Activated naive CD8-positive, alpha-beta T cell treated with anti-CD3 and anti-CD28 coated beads for 36 hours (primary cell): ENCODE measurements at places on chromosomes 11 and 22.

DNA sequence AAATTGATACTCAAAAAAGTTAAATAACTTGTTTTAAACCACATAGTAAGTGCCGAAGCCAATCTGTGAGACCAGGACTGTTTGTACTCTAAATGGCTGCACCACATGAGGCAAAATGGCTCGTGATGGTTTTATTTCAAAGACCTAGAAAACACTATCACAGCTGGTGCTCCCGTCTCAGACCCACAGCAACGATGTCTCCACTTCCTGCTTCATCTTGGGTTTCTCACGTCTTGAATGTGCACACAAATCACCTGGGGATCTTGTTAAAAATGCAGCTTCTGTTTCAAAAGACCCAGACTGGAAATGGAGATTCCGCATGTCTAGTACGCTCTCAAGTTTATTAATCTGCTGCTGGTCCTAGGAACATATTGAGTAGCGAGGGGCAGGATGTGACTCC is 1.2 kb downstream of the CD3E start:
- DNase-seq: peak; percentile 19

DNA sequence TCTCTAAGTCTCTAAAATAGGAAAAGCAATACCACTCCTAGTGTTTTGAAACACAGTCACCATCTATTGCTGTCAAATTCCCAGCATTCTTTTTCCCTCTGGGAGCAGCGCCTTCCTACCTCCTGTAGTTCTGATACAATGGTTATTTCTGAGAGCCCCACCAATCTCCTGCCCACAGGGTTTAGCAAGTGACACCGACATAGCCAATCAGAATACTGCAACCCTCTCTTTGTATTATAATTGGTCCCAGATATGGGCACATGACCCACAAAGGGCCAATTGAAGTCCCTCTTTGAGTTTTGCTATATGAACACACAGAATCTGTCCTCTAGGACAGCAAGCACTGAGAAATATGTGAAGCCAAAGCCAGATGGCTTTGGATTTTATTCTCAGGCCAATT is 16.9 kb upstream of the ARHGAP42 start:
- no peak for DNase-seq

DNA sequence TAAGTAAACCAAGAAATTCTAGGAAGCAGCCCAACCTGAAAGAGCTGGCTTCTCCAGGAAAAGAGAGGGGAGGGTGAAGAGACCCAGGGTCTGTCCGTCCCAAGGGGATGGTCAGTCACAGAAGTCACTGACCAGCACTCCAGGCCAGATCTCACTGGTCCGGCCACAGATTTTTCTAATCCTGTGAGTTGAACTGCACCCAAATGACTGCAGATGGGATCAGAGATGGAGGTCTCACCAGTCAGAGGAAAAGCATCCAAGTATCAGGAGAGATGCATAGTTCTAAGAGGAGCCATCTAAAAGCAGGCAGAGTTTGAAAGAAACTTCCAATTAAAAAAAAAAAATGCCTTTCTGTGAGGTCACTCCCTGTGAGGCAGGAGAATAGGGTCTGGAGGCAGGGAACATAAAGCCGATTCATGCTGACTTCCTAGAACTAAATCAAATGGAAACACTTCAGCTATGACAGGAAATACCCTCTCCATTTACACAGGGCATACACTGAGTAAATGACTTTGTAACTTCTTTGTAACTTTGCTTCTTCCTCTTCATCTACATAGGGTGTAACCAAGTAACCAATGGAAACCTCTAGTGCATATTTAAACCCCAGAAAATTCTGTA is 144.5 kb downstream of the CCDC34 start:
- DNase-seq: no peak

GRCh38 chr11:75481223-75481921 is 44.4 kb downstream of the GDPD5 start:
- DNase-seq: no peak

DNA sequence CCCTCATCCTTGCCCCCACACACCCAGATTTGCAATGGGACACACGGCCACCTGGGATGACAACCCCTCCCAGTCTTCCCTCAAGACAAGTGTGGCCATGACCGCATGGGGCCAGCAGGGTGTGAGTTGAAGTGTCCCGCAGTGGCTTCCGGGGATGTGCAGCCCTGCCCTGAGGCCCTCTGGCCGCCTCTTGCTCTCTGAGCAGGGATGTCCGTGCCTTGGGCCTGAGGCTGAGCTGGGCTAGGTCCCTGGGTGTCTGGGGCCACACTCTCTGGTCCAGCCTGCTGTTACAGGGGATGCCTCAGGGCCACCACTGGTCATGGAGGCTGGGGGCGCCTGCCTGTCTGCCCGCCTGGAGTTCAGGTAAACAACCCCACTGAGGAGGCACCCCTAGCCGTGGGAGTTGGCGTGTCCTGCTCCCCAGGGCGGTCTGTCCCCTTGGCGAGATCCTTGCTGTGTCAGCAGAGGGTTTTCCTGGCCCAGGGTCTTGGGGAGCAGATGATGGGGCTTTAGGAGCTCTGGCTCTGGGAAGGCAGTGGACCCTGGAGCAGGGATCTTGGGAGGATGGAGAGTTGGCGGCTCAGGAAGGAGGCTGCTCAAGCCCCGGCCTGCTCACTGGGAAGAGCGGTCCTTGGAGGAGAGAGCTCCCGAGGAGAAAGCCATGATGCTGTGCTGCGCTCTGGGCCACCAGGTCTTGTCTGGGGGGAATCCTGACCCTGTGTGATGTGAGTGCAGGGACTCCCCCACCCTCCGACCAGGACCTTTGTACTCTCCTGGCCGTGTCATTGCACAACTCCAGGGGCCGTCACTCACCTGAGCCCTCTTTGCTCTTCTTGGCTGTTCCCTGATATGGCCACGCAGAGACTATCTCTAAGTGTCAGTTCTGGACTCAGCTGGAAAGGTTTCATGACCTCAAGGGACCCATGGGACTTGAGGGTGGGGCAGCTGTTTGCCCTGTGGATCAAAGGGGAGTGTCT is 67.9 kb downstream of the KCNQ1 start:
- DNase-seq: no peak

DNA sequence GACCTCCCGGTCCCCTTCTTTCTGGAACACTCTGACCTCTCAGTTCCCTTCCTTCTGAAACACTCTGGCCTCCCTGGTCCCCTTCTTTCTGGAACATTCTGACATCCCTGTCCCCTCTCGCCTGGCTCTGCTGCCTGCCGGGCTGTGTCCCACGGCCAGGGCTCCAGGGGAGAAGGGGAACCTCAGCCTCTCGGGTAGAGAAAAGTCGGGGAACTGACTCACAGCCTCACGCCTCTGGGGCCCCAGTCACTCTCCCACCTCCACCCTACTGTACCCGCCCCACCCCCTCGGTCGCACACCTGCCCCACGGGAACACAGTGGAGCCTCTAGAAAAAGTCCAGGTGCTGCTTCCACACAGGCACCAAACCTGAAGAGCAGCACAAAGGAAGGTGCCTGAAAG is 93.3 kb downstream of the BRD1 start:
- DNase-seq: no peak

GRCh38 chr22:44975427-44976262 is 34.2 kb downstream of the PHF21B start:
- peak; percentile 81 for DNase-seq

- no peak for DNase-seq
Measured at GRCh38 chr22:26781596-26781995, 124.2 kb downstream of the MIAT start.

DNA sequence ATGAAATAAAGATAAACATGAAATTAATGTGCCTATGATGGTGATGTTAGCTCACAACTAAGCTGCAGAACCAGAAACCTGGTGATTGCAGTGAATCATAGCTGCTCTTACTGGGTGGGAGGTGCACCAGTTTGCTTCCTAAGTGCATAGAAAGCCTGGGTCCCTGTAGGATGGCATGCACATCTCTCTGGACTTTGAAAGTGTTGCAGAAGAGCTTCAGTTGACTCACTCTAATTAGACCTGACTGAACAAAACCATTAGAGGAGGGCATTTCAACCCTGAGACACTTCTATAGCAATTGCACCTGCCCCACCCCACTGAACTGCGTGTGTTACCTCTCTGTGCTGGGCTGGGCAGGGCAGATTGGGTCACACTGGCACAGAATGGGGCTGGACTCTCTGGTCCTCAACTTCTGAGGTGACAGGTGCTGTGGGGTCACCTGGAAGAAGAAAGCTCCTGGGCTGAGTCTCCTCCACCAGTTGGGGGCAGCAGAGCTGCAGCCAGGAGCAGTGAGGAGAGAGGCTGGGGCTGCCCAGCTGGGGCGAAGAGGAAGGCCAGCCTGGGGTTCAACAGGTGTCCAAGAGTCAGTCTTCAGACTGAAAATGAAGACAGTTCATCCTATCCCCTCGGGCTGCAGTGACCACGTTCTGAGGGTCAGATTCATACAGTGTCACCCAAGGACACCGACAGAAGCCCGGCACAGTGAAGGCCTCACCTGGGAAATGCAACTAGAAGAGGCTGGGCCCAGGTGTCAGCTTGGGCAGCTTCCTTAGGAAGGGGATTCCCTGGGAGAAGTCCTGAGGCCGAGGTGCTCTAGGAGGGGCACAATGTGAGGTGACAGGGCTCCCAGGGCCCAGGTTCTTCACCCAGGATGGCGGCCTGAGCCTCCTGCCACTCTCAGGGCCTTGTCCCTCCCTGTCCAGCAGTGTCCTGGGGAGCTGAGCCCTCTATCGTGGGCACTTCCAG is 58.1 kb downstream of the GGTLC2 start:
- no peak for DNase-seq

DNA sequence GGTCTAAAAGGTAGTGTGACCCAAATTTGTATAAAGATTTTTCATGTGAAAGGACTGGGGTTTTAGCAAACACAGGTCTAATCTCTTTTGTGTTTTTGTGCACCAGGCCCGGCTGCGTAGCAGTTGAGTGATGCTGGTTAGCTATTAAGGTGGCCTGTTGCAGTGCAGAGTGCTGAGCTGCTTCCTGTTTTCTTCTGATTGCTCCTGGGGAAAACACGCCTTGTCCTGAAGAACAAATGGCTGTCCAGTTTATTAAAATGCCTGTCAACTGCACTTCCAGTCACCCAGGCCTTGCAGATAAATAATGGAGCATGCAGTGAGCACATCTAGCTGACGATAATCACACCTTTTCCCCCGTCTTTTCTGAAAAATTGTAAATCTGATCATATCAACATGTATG is 1.8 kb downstream of the SRSF8 start:
- peak; percentile 71 for DNase-seq

GRCh38 chr11:12674936-12675696 is 895 bp downstream of the TEAD1 start:
- DNase-seq: peak; percentile 9

DNA sequence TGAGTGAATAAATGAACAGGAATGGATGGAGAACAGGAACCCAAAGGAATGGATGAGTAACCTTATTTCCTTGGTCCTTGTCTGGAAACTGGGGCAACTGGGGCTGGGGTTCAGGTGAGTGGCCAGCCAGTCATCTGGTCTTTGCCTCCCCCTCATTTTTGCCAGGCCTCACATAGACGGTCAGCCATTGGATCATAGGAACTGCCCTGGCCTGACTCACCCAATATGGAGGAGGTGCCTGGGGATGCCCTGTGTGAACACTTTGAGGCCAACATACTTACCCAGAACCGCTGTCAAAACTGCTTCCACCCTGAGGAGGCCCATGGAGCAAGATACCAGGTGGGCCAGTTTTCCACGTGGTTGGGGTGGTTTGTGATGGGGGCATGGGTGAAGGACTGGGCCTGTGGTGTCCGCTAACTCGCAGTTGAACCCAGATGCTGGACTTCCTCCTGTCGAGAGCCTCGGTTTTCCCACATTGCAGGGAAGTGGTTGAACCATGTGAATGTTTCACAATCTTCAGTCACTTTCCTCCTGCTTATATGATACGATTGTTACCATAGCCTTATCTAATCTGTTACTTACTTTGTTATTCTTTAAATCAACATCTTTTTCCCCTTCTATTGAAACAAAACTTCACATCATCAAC is 4.4 kb downstream of the TRIOBP start:
- DNase-seq: no peak

- DNase-seq: no peak
Measured at GRCh38 chr11:65415499-65416340, 6.9 kb upstream of the NEAT1 start.

DNA sequence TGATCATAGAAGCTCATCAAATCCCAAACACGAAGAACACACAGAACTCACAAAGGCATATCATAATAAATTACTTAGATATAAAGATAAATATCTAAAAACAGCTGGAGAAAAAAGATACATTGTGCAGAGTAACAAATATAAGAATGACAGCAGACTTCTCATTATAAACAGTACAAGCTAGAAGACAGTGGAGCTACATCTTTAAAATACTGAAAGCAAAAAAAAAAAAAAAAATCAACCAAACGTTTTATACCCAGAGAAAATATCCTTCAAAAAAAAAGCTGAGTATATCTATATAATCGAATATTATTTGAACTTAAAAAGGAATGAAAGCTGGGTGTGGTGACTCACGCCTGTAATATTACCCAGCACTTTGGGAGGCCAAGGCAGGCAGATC is 90.0 kb downstream of the SBF2 start:
- DNase-seq: no peak

DNA sequence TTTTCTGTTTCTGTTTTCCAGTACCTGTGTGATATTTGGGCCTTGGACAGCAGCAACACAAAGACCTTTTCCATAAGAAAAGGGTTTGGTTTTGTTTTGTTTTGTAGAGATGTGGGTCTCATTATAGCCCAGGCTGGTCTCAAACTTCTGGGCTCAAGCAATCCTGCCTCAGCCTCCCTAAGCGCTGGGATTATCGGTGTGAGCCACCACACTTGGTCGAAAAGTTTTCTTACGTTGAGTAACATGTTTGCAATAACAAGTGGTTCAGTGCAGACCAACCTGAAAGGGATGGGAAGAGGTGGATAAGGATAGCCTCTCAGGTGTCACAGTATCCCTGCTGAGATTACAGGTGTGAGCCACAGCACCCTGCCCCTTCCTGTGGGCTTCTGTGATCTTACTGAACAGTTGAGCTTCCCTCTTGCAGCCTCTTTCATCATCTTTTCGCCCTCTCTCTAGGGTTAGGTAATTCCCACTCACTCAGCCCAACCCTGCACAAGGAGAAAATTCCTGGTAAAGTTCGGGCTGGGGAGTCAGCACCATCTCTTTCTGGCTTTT is 3.5 kb upstream of the MRPL48 start:
- no peak for DNase-seq

DNA sequence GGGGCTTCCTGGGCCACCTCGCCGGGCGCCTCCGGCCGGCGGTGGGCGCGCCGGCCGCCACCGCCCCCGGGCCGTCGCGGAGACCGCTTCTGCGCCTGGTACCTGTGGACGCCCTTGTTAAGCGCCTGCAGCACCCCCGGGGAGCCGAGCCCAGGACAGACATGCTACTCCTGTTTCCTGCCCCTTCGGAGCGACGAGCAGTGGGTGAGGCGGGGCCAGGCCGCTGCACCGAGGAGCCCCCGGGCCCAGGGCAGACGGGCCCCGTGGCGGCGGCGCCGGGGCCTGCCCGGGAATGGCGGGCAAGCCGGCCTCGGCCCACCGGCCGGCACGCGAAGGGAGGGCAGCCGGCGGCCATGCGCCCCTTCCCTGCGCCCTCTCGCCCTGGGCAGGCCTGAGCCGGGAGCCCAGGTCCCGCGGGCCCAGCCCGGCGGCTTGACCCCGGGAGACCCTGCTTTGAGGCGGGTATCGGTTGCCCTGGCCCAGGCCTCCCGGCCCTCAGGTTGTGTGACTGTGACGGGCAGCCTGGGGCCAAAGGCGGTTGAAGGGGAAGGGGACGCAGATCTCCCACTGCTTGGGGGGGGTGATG is 789 bp upstream of the KDM2A start:
- peak; percentile 66 for DNase-seq
